T-cell (primary cell): ENCODE measurements at places on chromosomes 7 and 10. TPM values are rescaled to one million over a fixed set of nuclear protein-coding genes. Genes with fewer than 3 reads are reported as not detected.

MUC3A gene
- total RNA-seq: not detected

TMEM176A gene
- not detected for total RNA-seq

OPALIN gene
- not detected for total RNA-seq

FOXP2 gene
- not detected for total RNA-seq

INTS15 gene
- total RNA-seq: 64.1 TPM

GRCh38 chr10:119536508-119537025 is 6.0 kb downstream of the RGS10 start:
- no peak for DNase-seq

GRCh38 chr10:120883071-120883470 is 31.9 kb downstream of the WDR11 start:
- no peak for DNase-seq

- DNase-seq: no peak
Observed at GRCh38 chr10:114095559-114096337, 52.1 kb downstream of the ADRB1 start.

DNA sequence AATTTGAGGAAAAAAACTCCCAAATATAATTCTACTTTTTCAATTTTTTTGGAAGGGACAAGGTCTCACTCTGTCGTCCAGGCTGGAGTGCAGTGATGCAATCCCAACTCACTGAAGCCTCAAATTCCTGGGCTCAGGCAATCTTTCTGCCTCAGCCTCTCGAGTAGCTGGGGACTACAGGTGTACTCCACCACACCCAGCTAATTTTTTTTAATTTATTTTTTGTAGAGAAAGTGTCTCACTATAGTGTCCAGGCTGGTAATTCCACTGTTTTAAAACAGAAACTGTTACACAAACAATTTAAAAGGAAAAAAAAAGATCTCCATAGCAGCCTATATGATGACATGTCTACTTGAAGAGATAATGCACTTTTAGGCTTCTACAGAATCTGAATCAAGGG is 25.6 kb downstream of the EZH2 start:
- no peak for DNase-seq

GRCh38 chr10:103646304-103646703 is 152.8 kb downstream of the NEURL1 start:
- no peak for DNase-seq

DNA sequence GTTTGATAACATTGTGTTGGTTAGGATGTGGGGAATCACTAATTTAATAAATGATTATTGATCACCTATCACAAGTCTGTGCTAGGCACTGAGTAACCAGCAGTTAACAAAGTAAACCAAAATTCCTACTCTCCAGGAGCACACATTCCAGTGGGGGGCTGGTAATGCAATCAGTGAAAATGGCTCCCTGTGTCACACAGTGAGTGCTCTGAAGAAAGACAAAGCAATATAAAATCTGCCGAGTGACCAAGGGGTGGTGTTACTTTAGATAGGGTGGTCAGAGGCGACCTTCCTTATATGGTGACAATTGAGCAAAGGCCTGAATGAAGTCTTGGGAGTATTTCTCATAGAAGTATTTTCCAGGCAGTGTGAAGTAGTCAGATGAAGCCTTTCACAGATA is 13.6 kb upstream of the SMC3 start:
- no peak for DNase-seq

DNA sequence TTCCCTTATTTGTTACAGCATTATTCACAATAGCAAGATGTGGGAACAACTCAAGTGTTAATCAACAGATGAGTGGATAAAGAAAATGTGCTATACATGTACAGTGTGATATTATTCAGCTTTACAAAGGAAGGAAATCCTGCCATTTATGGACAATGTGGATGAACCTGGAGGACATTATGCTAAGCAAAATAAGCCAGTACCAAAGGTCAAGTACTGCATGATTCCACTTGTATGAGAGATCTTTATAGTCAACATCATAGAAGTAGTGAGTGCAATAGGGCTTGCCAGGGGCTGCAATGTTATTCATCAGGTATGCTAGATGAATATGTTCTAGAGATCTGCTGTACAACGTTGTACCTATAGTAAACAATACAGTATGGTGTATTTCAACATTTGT is 138.5 kb upstream of the AGR3 start:
- DNase-seq: no peak

GRCh38 chr7:116315803-116316202 is 105.5 kb downstream of the TES start:
- DNase-seq: no peak

GRCh38 chr10:113788604-113789083 is 37.2 kb downstream of the PLEKHS1 start:
- DNase-seq: no peak

DNA sequence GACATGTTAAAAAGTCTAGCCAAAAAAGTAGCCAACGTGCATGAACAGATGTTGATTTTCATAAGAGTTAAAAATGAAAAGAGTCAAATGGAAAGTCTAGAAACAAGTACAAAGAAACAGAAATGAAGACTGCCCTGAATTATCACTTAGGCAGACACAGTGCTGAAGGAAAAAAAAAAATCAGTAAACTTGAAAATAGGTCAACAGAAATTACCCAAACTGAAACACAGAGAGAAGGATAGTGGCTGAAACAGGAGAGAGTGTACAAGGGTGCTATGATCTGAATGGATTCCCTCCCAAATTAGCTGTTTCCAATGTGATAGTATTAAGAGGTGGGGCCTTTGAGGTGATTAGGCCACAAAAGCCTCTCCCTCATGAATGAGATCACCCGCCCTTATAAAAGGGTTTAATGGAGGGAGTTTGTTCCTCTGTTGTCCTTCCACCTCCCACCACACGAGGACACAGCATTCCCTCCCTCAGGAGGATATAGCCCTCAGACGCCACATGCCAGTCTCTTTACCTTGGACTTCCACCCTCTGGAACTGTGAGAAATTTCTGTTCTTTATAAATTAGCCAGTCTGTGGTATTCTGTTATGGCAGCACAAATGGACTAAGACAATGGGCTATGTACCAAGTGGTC is 249.7 kb downstream of the AHR start:
- no peak for DNase-seq
